ENCODE measurements at places on chromosomes 3 and 15.

- no peak for DNase-seq
Observed at GRCh38 chr3:124246376-124246775, 254.5 kb upstream of the ROPN1 start.

DNA sequence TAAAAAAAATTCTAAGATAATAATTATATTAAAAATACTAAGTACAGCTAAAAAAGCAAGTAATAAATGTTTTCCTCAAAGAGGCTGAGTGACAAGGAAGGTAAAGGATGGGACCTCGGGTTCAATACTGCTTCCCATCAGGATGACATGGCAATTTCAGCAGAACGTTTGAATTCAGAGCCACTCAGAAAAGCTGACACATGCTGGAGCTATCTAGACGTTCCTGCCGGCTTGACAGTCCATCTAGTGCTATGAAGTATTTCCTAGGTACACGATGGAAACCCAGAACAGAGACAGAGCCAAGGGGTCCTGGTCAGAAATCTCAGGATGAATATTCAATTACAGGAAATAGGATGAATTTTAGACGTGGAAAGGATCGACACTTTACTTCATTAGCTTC, 361.8 kb downstream of the FGF12 start:
- DNase-seq: no peak

DNA sequence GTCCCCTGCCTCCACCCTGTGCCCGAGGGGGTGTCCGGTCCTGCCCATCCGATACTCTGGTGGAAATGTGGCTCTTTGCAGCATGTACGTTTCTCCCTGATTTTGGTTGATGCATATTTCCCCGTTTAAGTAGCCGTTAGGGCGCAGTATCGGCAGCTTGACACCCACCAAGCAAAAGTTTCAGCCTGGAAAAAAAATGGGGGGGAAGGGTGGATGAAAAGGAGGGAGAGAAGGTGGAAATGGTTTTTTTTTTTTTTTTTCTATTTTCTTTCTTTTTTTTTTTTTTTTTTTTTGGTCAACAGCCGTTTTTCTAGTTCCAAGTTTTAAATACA, 1.3 kb downstream of the RAP2B start:
- no peak for DNase-seq

GRCh38 chr3:182925944-182926337, 54.4 kb downstream of the DCUN1D1 start:
- no peak for DNase-seq

DNA sequence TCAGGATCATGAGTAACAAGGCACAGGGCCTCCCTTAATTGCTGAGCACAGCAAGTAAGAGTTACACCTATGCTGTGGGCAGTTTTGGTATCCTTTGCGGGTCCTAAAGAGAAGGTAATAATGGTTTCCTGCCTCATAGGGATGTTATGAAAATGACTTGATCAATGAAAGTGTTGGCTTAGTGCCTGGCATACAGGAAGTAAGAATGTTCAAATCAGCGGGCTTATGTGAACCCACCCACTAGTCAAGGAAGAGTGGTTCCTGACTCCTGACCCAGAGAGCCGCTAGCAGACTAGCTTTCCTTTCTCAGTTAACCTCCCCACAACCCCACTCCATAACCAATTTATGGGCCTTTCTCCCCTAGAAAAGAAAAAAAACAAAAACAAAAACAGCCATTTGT, 5.2 kb upstream of the ADAMTS9 start:
- DNase-seq: no peak

DNA sequence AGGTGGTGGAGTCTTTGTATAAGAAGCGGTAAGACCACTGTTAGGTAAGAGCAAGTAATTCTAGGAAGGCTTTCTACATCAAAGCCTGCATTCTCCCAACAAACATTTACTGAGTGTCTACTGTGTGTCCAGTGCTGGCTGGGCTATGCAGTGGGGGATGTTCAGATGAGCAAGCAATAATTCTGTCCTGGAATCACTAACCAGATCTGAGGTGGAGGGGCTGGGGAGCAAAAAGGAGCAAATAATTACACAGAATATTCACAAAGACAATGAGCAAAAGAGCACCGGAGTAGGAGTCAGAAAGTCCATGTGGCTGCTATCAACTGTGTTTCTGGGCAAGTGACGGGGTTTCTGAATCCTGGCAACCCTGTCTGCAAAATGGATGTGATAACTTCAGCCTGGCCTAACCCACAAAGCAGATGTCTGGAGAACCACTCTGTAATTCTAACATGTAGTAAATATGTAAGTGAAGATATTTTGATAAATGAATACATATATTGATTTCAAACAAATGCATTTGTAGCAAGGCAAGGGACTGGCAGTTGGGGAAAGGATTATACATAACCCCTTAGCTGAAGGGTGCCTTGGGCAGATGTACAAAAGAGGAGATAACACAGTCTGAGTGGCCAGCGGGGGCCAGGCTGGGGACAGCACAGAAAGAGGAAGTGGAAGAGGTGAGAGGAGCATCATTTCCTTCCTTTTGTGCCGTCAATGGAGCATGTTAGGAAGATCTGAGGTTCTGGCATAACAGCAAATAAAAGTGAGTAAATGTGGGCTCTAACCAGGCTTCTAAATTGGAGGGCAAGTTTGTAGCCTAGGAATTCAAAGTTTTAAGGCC, 28.8 kb downstream of the CYP8B1 start:
- no peak for DNase-seq

DNA sequence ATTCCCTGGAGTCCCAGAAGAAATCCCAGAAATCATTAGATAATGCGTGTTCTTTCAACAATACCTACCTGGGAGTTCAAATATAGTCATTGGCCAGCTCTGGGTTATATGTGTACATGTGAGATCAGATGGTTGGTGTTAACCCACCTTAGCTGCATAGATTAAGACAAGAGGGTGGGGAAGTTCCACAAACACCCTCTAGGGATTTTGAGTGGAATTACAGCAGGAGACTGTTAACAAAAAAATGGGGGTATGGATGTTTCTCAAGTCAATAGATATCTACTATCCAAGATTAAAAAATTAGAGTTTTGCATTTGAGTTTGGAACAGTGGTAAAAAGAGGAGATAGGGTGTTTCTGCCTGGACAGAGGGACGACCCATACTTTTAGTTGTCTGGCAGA, 282.5 kb upstream of the CNTN3 start:
- DNase-seq: no peak

DNA sequence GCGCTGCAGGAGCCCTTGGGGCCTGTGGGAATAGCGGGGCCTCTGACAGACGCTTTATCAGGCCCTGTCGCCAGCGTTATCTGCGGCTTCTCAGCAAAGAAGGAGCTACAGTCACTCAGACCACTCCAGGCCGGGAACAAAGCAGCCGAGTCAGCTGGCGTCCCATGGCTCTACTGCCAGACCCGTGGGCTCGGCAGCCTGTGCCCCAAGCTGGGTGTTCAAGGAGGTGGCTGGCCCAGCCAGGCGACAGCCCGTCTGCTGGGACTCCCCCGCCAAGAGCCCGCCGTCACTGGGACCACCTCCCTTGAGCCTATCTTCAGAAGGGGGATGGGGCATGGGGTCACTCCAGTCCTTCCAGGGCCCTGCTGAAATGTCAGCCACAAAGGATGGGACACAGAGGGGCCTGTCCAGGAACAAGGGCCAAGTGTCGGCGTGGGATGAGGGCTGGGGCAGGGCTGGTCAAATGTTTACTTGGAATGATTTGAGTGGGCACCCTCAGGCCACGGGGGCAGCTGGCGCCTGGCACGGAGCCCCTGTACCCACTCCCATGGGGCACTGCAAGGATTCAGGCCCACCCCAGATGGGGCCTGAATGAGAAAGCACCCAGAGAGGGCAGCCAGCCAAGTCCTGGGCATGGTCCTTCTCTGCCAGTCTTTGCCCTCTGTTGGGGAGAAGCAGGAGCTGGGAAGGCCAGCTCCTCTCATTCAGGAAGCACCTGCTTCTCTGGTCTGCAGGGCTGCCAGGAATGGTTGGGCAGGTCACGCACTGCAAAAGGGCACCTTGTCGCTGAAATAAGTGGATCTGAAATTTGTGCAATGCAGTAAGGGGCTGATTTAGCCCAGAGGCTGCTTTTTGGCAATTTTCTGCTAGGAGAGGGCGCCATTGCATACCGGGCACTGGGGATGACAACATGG, 148.3 kb downstream of the SMAD6 start:
- DNase-seq: peak; percentile 17

GRCh38 chr3:73759297-73759711, 134.6 kb upstream of the PDZRN3 start:
- no peak for DNase-seq

DNA sequence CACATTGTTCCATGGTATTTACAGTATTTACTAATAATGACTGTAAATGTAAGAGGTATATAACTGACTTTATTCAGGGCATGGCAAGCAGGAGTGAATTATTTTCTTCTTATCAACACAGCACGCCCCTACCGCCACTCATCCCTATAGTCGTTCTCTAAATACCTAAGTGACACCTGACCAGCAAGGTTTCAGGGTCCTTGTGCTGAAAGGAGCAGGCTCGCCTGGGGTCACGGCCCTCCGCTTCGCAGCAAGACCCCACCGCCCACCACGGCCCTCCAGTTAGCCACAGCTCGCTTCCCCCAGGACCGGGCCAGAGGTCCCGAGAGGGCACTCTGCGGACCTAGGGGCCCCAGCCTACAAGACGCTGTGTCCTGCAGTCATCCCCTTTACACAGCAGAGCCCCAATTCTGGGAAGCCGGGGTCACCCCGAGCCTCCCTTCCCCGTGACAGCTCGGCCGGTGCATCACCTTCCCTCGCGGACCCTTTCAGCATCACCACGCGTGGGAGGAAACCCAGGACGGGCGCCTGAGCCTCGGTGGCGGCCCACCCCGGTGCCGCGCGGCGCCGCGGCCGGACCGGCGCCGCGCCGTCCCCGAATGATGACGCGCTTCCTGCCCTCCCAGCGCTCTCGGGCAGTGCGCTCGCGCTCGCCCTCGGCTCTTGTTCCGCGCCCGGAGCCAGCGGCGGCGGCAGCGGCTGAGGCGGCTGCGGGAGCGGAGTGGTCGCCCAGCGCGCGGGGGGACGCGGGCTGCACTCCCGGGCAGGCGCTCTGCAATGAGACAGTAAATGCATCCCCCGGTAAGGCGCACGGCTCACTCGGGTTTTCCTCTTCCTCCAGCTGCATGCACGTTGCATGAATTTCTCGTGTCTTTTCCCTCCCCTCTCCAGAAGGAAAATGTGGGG, 225.1 kb upstream of the C2CD4B start:
- DNase-seq: peak; percentile 70

GRCh38 chr3:181330821-181331563, 341.5 kb upstream of the DNAJC19 start:
- DNase-seq: no peak

DNA sequence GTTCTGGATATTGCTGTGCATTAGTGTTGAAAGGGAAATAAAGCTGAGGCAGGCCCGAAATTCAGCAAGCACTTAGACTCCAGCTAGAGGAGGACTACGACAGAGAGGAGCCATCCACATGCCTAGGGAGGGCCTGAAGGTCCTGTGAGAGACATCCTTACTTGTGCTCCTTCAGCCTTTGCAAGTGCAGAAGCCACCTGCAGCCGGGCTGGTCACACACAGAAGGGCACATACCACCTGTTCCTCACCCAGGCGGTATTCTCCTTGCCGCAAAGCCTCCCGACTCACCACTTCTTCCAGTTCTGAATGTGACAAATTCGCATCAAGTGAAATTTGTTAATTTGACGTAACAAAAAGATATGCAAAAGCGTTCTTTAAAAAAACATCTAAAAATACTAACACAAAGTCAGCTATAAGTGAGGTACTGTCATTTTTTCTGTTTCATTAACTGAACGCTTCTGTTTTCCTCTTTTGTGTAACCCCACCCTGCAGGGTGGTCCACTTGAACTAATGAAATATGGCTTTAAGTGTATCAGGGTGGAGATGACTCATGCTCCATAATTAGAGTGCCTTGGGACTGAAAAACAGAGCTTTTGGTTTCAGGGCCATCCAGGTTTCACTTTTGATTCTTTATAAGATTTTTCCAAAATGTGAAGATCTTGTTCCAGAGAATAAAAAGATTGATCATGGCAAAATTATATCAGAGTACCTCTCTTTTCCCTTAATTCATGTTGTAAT, 467.9 kb upstream of the ATP11B start:
- DNase-seq: no peak

GRCh38 chr15:101499863-101500713, 10.6 kb upstream of the PCSK6 start:
- DNase-seq: no peak

DNA sequence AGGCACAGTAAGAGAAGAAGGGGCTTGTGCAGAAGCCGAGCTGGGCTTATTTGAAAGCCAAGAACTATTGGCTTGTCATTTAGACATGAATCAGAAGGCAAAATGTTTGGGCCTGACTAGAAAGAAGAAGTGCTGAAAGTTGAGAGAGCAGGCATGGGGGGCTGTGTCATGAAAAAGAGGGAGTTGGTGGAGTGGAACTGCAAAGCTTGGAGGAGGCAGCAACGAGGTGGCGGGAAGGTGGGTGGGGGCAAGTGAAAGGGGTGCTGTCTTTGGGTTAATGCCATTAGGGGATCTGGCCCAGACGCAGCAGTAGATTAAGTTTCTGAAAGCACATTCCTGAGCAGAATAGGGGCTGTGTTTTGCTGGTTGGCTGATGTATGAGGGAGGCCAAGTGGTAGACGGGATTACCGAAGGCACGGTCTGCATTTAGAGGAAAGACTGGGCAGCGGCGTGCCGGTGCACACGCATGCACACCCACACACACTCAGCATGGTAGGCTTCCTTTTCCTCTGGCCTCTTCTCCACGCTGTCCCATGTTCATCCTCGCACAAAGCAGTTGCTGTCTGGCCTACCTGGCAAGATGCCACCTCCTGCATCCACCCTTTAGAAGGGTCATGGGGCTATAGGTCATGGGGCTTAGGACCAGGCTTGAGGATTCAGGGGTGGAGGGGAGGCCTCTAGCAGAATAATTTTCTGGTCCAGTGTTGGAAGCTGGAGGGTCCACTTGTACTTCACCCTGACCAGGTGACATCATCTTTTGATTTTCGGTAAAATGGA, 43.0 kb downstream of the BOC start:
- DNase-seq: no peak

DNA sequence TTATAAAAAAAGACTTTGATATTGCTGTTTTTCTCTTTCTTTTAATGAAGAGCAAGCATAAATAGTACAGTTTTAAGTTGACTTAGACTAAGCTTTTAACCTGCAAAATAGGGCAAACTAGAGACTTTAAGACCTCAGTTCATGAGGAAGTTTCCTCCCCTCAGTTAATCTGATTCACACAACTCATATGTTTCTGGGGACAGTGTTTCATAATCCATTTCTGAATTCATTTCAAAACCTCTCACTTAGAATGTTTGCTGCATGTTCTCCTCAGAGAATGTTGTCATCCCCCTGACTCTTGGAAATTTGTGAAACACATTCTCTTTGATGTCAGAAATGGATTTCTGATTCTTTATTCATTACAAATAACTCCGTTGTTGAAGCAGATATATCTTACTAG, 79.3 kb upstream of the SKOR1 start:
- DNase-seq: no peak

DNA sequence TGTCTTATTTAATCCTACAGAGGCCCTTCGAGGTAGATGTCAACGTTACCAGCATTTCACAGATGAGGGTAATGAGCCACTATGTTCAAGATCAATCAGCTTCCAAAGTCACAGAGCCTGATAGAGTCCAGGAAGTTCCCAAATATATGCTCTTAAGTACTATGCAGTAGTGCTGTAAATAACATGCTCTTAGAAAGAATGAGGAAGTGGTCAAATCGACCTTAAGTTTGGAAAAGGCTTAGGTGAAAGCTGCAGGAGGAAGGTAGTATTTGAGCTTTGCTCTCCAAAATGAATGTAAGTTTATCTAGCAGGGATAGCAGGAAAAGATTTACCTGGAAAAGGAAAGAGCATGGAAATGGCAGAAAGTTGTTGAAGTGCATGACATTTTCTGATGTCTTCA, 234.0 kb downstream of the RBMS3 start:
- no peak for DNase-seq

GRCh38 chr3:196975349-196975748, 6.7 kb upstream of the PIGZ start:
- no peak for DNase-seq

GRCh38 chr3:107387555-107387954, 10.3 kb downstream of the CCDC54 start:
- DNase-seq: no peak

Data from colonic mucosa (tissue), 4 donors.